Astrocyte (in vitro differentiated cells and primary cell): ENCODE measurements at places on chromosomes 1 and 21.

- no peak for DNase-seq
These were observed 65.2 kb downstream of the PUM1 start for GRCh38 chr1:31000301-31000700.

GRCh38 chr21:38170283-38170682, 86.5 kb upstream of the KCNJ15 start:
- DNase-seq = no peak

- DNase-seq = peak; percentile 30
These were observed 508 bp downstream of the RAVER2 start for GRCh38 chr1:64745181-64745985.

GRCh38 chr1:9165396-9165795, 36.5 kb upstream of the GPR157 start:
- no peak for DNase-seq

- no peak for DNase-seq
These were observed 61.8 kb upstream of the CD1D start for GRCh38 chr1:158118713-158119402.

DNA sequence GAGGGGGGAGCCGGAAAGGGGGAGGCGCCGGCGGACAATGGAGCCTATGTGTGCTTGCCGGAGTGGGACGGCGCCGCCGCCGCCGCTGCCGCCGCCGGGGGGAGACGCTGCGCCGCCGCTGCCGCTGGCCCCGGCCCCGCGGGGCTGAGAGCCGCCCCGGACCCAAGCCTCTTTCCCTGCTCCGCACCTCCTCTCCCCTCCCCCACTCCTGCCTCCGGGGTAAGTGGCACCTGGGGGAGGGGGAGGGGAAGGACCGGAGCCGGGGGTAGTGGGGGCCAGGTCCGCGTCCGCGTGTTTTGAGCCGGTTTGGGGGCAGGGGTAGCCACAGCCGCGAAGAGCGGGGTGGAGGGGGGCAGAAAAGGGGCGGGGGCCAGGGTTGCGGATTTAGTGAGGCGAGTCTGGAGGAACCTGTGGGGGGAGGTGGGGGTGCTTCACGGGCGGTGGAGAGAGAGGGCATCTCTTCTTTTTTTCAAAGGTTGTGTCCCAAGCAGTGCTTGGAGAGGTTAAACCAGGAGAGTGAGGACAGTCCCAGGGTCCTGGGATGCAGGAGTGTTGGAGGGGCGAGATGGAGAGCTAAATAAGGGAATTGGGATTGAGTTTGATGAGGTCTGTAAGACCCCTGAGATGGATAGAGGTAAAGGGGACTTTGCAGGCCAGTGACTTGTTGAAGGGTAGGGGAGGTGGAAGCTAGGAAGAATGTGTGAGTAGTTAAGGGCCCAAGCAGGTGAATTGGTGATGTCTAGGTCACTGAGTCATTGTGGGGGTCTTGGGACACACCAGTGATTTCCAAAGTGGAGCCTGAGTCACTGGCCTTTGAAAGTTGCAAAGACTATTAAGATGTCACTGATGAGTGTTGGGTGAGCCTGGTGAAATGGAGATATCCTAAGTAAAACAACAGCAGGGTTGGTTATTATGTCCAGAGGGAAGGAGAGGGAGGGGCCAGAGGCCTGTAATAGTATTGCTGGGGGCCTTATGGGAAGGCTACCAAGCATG, 59.1 kb downstream of the BCL9 start:
- DNase-seq = peak; percentile 41

DNA sequence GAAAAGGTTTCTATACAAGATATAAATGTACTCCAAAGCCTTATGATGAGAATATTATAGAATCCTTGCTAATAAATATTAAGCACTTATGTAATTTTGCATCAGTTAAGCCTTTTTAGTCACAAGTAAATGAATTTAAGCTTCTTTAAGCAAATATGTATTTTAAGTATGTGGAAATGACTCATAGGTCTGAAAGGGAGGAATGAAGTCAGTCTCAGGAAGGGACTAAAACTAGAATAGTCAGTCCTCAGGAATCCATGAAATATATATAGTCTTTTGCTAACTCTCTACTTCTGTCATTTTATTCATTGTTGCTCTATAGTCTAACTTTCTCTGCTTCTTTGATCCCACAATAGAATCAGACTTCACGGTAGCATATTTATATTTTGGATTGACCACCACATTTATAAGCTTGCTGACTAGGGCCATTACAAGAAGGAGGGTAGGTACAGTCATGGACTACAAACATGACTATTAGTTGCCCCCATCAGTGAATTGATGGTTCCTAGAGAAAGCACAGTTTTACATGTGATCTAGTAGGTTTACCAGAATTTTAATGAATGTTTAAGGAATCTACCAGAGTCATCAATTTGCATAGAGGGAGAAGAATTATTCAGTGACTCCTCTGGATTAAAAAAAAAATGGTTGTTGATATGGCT, 20.2 kb upstream of the RABGGTB start:
- DNase-seq = peak; percentile 90

GRCh38 chr1:58084266-58084665, 462.3 kb downstream of the OMA1 start:
- no peak for DNase-seq

- DNase-seq = peak; percentile 64
These were observed 46.5 kb upstream of the RNF11 start for GRCh38 chr1:51189421-51190073.

DNA sequence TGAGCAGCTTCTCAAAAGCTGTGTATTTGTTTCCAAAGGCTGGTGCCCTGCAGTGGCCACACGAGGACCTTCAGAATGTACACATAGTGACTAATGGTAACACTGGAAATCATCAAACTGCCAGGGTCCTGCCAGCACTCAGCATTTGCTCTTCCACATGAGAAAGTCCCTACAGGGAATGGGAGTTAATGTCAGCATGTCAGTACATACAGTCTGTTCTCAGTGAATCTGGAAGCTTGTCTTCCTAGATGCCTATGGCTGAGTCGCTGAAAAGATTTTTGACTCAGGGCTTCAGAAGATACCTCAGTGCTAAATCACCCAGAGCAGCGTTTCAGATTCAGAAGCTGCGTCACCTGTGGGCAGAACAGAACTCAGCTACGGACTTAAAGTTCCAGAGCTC, 108.2 kb downstream of the CDC7 start:
- DNase-seq = peak; percentile 35
